Choroid plexus epithelial cell (primary cell): ENCODE measurements at places on chromosomes 16 and 17.

GRCh38 chr16:58026139-58026704, 668 bp downstream of the MMP15 start:
- peak; percentile 40 for DNase-seq

DNA sequence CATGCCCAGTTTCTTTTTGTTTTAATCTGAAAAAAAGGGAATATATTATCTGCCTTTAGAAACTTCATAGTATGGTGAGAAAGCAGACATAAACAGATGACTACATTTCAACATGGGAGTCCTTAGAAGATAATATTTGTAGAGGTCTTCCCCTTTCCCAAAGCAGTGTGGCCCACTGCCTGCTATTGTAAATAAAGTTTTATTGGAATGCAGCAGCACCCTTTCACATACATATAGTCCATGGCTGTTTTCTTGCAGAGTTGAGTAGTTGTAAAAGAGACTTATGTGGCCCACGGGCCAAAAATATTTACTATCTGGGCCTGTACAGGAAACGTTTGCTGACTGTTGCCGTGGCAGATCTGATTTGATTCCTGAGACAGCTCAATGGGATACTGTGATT, 8.5 kb downstream of the KATNIP start:
- no peak for DNase-seq

GRCh38 chr17:40485851-40486521, 15.4 kb downstream of the TNS4 start:
- peak; percentile 100 for DNase-seq

- DNase-seq, result peak; percentile 46
Observed at GRCh38 chr16:86261379-86261778, 248.9 kb upstream of the FOXF1 start.

DNA sequence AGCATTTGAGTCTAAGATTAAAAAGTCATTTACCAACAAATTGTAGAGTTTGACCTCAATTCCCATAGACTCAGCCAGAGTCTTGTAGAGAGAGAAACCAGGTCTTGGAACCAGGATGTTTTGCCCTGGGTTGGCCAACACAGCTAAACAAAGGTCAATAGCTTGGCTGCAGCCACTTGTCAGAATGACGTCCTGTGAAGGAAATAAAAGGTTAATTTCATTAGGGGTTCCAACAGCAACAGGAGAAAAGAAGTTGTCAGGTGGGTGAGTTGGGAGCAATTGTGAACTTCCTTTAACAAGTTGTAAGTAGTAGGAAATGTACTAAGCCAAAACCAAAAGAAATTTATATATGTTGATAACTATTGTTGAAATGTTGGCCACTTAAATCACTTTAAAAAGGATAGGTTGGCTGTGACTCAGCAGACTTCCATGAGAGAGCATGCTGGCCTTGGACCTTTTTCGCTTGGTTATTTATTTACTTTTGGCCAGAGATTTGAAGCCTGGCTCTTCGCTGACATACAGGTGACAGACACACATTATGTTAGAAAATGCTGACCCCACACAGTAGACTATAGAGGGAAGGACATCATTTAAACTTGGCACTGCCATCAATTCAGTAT, 4.3 kb downstream of the TAT start:
- DNase-seq, result peak; percentile 17

DNA sequence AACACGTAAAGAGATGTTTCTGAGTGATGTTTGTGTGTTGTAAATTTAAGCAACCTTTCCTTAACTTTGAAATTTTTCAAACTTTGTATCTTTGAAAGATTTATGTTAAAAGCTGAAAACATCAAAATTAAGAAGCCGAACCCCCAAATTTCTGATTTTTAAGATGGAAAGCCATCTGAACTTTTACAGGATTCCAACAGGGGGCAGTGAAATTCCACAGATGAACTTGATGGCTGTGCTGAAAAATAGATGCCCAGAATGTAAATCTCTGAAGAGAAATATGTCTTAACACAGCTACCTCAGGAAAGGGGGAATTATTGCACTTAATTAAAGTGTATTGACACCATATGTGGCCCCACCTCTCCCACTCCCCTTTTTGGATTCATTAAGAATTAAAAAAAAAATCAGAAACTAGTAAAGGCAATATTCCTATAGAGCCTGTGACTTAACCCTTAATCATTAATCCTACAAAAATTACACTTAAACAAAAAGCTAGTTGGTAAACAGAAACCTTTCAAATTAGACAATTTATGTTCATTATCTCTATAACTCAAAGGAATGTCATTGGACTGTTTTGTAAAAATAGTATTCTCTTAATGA, 597.9 kb downstream of the KCNJ2 start:
- peak; percentile 77 for DNase-seq

GRCh38 chr16:48963306-48963705, 318.3 kb downstream of the CBLN1 start:
- DNase-seq, result no peak

DNA sequence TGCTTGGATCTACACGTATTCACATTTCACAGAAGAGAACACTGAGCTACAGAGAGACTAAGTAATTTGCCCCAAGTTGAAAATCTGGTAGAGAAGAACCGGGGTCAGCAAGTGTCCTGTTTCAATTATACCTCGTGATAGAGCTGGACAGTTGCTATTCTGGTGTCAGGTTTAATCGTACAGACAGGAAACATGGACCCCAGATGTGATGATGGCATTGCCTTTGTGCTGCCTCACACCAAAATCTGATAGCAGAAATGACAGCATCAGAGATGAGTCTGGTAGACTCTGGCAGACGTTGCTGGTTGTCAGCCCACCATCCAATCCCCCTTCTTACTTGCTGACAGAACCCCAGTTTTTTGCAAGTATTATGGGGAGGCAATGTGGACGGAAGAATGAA, 112.1 kb upstream of the FOXF1 start:
- DNase-seq, result no peak

- DNase-seq, result no peak
Observed at GRCh38 chr17:79633154-79633553, 22.3 kb upstream of the RBFOX3 start.

- DNase-seq, result peak; percentile 95
Observed at GRCh38 chr16:22188595-22189442, 17.3 kb upstream of the EEF2K start.

- peak; percentile 77 for DNase-seq
Observed at GRCh38 chr16:14286368-14287230, 215.5 kb downstream of the MRTFB start.

GRCh38 chr16:23293016-23293415, 9.1 kb upstream of the SCNN1B start:
- no peak for DNase-seq

DNA sequence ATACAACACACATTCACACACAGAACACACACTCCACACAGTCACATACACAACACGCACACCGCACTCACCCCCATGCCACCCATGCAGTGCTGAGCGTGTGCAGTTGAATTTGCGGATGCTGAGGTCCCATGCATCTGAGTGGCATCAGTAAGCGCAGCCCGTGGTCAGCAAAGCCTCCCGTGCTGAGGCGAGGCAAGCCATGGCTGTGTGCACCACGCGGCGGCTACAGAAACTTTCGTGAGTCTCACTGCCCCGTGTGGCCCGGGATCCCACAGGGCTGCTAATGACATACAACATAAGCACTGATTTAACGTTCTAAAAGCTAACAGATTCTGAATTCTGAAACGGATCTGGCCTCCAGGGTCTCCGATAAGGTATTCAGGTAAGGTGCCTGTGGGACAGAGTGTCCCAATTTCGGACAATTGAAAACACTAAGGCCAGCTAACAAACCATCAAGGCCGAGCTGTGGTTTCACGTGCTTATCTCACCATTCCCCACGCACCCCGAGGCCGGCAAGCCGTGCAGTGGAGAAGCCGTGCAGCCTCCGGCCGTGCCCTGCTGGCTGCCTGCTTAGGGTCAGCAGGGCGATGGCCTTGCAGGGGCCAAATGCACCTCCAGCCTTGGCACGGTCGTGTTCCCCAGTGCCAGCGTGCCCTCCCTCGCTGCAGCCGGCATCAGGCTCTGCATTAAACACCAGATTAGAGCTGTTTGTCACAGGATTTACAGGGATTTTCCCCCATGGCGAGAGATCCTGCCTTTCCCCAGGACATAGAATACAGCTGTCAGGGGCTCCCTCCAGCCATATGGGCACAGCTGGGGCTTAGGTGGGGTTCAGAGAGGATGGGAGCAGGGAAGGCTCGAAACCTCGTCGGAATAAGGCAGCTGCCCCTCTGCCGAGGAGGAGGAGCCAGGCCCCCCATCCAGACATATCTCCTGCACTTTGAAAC, 191.7 kb downstream of the C16orf95 start:
- no peak for DNase-seq

GRCh38 chr16:14963281-14964173, 11.3 kb upstream of the PDXDC1 start:
- no peak for DNase-seq

DNA sequence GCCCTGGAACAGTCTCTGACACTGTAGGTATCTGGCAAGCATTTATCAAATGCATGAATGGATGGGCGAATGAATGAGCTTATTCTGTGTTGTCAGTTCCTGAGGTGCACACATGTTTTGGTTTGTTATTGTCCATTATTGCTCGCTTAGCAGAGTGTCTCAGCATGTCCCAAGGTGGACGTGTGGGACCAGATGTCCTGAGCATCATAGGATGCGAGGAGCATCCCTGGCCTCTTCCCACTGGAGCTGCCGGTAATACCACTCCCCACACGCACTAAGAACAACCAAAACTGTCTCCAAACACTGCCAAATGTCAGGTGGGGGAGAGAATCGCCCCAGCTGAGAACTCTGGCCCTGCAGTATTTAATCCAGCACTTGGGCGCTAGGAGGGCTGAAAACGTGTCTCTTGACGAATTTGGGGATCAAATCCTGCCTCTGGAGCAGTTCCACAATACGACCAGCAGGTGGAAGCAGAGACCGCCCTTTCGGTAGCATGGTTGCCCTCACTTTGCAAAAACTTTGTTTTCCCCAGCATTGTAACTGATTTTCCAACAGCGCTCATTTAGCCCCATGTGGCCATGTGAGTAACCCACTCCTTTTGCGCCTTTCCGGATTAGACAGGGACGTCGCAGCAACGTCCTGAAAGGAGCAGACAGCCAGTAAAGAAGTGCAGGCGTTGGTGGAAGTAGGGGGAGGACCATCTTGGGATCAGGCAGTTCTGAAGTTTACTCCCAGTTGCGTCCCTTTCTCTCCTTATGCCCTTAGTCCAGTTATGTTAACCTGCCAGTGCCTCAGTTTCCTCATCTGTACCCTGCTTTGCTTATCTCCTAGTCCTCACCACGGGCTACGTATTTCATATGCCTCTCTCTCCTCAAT, 22.7 kb downstream of the TMEM114 start:
- peak; percentile 95 for DNase-seq

GRCh38 chr17:5747964-5748363, 163.7 kb upstream of the NLRP1 start:
- no peak for DNase-seq

GRCh38 chr16:64626776-64627175, 495.1 kb downstream of the CDH11 start:
- peak; percentile 13 for DNase-seq

- no peak for DNase-seq
Observed at GRCh38 chr16:86121374-86122010, 222.5 kb downstream of the IRF8 start.

DNA sequence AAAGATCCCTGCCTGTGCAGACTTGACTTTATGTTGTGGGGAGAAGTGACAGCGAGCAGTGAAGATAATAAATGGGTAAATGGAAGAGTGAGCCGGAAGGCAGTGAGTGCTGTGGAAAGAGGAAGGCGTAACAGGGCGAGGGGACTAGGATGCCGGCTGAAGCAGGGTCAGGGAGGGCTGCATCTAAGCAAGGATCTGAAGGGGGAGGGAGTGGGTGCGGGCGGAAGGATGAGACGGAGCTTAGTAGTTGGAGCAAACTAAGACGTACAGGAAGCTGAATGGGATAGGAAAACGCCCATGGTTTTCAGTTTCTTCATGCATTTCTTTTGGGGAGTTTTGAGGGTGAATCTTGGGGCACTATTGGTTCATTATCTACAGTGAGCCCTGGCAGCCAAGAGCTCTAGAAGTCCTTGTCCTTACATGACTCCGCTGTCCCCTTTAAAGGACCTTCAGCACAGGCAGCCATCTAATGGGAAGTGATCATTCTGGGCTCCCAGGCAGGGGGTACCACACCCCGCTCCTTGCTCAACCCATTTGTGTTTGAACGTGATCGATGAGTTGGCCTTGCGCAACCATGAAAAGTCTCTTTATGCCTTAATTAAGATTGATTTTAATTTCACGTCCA, 10.4 kb upstream of the NAT9 start:
- no peak for DNase-seq
